ENCODE measurements at places on chromosomes 1 and 21. TPM values are rescaled to one million over a fixed set of nuclear protein-coding genes. Genes with fewer than 3 reads are reported as not detected.

GRCh38 chr1:185338719-185339622 lies 21.9 kb upstream of the IVNS1ABP start:
- no peak for DNase-seq

Gene NSL1
- total RNA-seq = 28.3 TPM

GRCh38 chr1:109807822-109808680 lies 44.3 kb upstream of the EPS8L3 start:
- no peak for DNase-seq

DNA sequence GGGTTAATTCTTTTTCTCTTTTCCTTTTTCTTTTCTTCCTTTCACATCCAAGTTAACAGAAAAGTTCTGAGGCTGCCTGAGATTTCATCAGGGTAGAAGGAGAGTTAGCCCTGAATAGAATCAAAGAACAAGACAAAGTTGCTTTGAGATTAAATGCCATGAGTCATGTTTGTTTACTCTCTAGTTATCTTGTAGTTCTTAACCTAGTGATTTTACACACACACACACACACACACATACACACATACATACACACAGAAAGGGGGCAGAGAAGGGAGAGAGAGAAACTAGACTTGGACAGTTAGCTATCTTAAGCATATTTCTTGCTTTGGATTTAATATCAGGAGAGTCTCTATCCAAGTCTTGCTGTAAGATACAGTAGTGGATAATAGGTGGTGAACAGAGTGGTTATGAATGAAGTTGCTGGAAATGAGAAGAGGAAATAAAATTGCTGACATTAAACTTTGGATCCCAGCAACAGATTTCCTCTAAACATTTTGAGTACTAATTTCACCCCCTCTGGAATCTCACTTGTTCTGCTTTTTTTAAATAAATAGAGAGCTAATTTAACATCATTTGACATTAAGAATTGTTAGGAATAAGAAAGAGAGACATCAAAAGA lies 19.9 kb downstream of the PLA2G4A start:
- no peak for DNase-seq

DNA sequence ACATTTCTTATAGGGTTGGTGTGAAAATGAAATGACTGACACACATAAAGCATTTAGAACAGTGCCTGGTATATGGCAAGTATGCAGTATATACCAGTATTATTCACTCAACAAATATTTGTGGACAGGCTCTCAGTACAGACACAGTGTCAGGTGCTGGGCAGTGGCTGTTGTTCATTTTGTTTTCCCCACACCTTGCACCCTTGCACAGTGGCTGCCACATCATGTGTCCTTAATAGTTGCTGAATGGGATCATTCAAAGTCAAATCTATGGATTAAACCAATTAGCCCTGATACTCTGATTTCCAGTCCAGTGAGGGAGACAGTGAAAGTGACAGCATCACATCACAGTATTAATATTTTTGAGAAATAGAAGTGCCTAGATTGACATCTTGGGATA lies 2.4 kb downstream of the SLAMF1 start:
- DNase-seq = no peak

DNA sequence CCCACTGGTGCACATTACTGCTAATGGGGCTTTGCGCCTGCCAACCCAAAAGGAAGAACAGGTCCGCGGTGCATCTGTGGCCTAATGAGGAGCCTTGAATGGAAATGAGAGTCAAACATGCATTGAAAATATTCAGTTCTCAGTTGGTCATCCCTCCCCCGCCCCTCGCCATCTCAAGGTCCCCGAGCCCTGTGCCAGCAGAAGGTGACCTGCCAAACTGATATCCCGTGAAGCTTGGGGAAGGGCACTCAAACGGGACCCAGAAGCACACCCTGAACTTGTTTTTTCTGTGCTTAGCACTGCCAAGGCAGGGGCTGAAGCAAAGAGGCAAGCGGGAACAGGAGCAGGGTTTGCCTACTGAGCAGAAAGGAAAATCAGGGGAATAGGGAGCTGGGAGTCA lies 67.9 kb upstream of the ZNF648 start:
- DNase-seq = no peak

- DNase-seq = no peak
Observed at GRCh38 chr1:18575620-18576019, 55.0 kb upstream of the PAX7 start.

DNA sequence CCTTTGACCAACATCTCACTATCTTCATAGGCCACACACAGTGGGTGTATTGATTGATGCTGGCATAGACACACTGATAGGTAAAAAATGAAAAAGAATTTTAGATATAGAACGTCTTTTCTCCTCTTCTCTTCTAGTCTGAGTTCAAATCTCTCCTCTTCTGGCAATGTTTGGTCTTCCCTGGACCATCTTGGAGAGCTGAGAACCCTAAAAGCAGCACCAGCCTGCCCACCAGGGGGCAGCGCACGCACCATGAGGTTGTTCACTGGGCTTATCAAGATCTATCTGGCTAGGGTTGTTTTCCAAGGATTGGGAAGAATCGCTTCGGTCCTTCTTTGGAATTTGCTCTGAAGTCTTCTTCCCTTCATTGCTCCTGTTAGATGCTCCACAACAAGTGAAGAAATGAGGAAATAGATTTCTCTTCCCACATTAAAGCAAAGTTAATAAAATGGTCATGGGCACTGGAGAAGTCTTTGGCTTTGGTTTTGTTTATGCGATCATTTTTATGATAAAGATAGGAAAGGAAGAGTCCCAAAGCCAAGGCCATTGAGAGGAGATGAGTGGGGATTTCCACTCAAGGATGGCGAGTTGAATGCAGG lies 104.0 kb upstream of the OLIG2 start:
- DNase-seq = no peak

Gene TSPAN2
- 4.3 TPM for total RNA-seq

Gene HTR1D
- not detected for total RNA-seq

- no peak for DNase-seq
Observed at GRCh38 chr1:185668013-185668412, 66.2 kb upstream of the HMCN1 start.

DNA sequence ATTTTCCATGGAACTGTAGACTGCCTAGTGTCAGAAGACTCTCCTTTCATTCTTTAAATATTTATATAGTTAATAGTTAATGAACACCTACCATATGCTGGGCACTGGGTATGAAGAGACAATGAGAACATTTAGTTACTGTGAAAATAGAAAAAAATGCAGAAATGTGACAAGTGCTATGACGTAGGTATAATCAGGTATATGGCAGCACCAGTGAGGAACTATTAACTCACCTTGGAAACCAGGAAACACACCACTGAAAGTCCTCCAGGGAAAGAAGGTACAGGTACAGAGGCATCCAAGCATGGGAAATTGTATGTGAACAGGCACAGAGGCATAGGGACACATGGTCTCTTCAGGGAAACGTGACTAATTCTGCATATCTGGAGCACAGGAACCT lies 42.3 kb downstream of the DPT start:
- no peak for DNase-seq

Gene FAM76A
- total RNA-seq = 15.3 TPM

Gene B4GALT2
- total RNA-seq = 66.3 TPM

- DNase-seq = no peak
Observed at GRCh38 chr1:232239998-232240397, 389.9 kb downstream of the SIPA1L2 start.

GRCh38 chr1:10936998-10937901 lies 75.2 kb upstream of the TARDBP start:
- DNase-seq = no peak

GRCh38 chr1:186967656-186968394 lies 139.1 kb downstream of the PLA2G4A start:
- DNase-seq = no peak

Gene FCRL5
- 0.13 TPM for total RNA-seq

Gene CR1
- total RNA-seq = 31.2 TPM

DNA sequence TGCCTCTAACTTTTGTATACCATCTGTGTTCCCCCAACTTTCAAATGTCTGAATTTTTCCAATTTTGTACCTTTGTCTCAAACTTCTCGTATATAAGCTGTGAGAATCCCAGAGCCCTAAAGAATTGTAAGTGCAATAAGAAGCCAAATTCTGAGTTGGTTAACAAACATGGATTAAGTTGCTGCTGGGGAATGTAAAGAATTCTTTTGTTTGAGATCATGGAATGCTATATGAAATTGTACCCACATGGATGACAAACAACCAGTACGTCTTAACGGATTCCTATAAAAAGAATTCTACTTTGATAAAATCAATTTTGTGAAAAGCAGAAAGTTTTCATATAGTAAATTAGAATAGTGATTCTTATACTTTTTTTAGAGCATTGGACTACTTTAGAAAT lies 72.4 kb upstream of the CYP2J2 start:
- DNase-seq = no peak

DNA sequence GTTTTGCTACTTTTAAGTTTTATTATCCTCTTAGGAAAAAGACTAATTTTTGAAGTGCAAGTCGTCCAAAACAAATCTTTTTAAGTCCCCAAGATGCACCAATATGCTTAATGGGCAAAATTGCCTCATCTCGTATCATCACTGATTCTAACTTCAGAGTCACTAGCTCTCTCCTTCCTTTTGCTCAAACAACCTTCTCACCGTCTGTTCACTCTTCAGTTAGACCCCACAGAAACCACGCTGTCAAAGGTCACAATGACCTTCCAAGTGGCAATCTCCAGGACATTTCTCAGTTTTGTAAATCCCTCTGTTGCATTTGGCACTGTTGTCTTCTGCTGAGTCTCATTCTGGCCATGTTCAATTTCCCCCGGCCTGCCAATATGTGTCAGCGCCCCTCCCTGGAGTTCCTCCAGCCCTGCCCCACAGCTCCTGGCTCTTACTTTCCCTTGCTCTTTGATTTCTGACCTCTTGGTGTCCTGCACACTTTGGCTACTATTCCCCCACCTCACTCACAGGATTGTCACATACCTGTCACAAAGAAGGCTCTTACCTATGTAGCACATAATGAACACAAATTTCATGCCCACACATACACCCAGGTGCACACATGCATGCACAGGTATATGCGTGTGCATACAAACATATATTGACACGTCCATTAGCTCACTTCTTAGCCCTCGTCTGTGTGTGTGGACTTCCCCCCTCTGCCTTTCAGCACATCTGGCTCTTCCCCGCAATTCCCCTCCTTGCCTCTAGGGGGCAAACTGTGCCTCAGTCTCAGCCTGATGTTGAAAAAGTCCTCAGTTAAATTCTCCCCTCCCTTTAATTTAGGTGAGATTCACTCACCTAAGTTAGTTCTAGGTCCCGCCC lies 354.0 kb upstream of the DUSP10 start:
- DNase-seq = no peak

Gene MCOLN2
- total RNA-seq = 0.29 TPM

DNA sequence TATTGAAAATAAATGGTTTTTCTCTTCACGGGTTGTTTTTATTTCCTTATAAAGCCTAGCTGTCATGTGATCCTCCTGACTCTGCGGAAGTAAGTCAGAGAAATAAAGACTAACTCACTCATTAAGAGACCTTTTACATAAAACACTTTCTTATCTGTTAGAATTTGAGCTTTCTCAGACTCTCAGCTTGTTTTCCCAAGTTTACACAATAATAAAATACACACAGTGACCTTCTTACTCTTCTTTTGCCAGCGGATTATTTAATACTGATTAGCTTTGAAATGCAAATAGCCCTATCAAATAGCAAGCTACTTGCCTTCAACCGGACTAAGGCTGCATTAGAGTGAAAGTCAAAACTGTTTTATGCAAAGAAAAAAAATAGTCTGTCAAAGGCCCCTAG lies 45.5 kb upstream of the CXADR start:
- DNase-seq = no peak

Gene KLHDC8A
- total RNA-seq = not detected

Gene TLR5
- 10.5 TPM for total RNA-seq

DNA sequence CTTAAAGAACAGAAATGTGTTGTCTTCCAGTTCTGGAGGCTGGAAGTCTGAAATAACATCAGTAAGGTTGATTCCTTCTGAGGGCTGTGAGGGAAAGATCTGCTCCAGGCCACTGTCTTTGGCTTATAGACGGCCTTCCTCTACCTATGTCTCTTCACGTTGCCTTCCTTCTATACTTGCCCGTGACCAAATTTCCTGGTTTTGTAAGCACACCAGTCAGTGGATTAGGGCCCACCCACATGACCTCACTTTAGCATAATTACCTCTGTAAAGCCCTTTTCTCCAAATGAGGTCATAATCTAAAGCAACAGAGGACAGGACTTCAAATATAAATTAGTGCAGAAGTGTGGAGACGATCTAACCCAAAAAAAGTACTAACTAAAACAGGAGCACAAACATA lies 231.6 kb downstream of the NRIP1 start:
- DNase-seq = no peak

Gene CASZ1
- 8.4 TPM for total RNA-seq

Gene NOL9
- 23.2 TPM for total RNA-seq

Gene AP4B1
- total RNA-seq = 8.5 TPM

GRCh38 chr1:6028042-6028850 lies 17.4 kb upstream of the KCNAB2 start:
- no peak for DNase-seq

Gene GIPC2
- 2.7 TPM for total RNA-seq

Gene NFIA
- total RNA-seq = 111 TPM

DNA sequence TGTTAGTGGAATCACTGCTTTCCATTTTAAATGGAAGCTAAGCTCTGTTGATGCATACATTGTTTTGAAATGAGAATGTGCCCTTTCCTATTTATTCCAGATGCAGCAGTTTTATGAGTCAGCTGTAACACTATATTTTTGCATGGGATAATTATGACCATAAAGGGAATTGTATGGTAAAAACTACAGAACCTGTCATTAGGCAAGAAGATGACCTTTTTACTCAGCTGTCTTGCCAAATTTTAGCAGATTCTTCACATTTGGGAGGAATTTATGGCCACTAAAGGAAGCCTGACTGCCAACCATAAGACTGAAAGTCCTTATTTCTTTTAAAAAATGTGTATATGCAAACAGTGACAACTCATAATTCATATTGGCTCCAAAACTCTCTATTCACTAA lies 356.3 kb upstream of the PRMT6 start:
- no peak for DNase-seq

GRCh38 chr1:195761104-195761503 lies 847.1 kb downstream of the KCNT2 start:
- no peak for DNase-seq

DNA sequence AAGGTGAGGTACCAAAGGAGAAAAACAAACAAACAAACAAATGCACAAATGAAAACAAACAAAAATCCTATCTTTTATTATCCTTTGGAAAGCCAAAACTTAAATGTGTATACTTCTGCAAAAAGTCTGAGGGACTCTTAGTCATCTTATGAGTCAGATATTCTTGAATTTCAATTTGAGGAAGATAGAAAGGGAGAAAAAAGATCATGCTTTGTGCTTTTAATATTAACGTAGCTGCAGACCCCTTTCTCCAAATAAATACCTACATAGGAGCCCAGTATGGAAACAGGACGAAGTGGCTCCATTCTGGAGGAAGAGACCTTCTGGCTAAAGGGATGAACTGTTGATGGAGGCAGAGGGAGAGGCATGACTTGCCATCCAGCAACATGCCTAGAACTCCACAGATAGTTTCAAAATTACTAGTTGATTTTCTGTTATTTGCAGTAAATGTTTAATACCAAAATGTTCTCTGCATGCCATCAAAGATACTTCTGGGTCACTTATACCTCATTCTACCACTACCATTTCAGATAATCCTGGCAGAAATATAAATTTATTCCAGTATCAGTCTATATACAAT lies 25.4 kb downstream of the NUP210L start:
- no peak for DNase-seq

- DNase-seq = no peak
Observed at GRCh38 chr1:81369833-81370232, 430.9 kb upstream of the ADGRL2 start.
